ENCODE measurements at places on chromosomes 5 and 9.

- no peak for DNase-seq
These were observed 81.4 kb downstream of the SPATA31C2 start for GRCh38 chr9:88056876-88057275.

GRCh38 chr9:134333874-134334581 lies 7.8 kb downstream of the RXRA start:
- no peak for DNase-seq

DNA sequence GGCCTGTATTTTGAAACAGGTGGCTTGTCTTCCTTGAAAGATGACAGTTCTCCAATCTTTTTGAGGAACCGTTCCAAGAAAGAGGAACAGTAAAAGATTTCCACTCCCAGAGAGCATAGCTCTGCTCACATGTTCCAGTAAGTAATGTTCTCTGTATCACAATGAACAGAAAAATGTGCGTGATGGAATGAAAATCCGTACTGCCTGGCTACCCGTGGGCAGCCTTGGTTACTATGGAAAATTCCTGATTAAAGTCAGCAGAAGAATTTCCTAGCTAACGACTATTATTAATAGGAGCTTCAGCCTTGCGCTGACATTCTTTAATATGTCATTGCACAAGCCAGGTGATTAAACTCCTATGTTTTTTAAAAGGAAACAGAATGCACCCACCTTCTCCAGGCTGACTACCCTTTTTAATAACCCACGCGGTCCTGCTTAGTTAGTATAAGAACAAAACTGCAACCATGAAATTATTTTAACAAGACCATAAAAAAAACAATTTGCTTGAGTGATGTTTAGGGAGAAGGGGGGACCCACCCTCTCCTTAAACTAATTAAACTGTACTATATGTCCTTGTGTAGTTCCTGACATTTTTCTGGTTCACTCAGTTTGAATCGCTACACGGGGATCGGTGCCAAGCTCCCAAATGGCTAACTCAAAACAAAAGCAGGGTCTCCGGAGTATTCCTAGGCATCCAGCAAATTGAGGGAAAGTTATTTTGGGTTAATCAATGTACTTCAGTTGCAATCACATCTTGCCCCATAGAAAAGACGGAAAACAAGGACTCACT lies 54.8 kb upstream of the CPEB4 start:
- DNase-seq: no peak

DNA sequence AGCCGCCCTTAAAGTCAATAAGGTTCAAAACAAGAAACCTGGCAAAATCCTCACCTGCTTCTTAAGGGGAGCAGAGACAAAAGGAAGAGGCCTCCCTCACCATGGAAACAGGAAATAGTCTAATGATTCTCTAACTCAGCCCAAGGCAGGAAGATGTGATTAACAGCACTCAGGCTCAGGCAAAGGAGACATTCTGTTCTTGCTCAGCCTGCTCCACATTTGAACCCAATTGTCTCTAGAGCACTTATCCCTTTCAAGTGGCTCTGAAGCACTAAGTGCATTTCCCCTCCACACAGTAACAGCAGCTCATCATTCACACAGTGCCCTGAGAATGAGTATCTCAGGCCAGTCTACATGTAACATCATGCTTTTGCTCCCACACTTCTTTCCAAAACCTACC lies 72.3 kb downstream of the NIPSNAP3B start:
- no peak for DNase-seq

DNA sequence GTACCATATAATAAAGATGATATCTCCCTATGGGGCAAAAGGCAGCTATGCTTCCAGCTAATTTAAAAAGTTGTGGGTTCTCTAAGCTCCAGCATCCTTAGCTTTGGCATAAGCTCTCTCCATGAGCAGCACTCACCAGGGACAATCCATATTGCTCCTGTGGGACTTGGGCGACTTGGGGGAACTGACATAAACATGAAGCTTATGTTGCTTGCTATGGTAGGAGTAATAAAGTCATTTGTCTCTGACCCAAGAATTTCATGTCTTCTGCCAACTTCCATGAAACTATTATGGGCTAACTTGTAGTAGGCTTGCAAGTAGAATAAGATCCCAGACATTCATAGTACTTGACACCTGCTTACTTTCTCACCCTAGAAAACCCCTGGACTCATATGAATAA lies 36.2 kb upstream of the TLE4 start:
- no peak for DNase-seq

DNA sequence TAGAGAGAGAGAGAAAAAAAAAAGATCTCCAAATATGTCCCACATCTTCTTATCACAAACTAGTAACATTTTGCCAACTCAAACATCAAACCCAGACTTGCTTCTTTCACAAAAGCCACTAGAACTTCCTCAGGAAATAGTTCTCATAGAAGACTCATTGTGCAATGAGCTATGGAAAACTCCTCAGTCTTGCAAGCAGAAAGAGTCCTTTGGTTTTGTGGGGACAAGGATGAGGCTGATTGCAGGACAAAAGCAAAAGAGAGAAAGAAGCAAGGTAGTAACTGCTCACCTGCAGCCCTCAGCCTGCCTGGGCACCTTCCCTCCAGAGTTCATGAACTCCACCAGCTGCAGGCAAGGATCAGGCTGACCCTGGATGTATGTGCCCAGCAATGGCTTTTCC lies 399.0 kb downstream of the IRX1 start:
- DNase-seq: no peak

GRCh38 chr5:151383011-151383410 lies 35.7 kb upstream of the SLC36A2 start:
- no peak for DNase-seq

DNA sequence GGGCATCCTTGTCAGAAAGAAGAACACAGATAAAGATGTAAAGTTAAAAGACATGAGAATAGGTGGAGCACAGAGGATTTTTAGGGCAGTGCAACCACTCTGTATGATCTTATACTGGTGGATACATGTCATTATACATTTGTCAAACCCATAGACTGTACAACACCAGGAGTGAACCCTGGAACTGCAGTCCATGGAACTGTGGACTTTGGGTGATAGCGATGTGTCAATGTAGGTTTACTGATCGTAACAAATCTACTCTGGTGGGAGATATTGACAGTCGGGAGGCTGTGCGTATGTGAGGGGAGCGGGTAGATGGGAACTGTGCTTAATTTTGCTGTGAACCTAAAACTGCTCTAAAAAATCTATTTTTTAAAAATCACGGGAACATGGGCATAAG lies 60.6 kb downstream of the MROH2B start:
- no peak for DNase-seq

GRCh38 chr5:131393498-131393968 lies 129.7 kb downstream of the CDC42SE2 start:
- DNase-seq: no peak

DNA sequence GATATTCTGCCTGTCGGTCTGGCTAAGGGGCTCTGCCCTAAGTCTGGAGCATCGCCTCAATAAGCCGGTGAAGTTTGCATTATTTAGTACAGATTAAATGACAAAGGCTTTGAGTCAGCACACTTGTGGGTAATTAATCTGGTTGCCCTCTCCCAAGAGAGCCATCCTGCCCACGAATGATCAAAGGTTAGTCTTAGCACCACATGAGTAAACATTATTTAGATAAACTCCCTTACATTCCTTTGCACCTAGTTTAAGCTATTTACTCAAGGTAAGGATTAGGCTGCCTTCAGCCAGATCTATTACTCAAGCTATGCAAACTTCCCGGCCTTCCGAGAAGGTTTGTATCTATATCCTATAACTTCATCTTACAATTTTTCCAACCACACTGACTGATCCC lies 572.1 kb downstream of the CHSY3 start:
- no peak for DNase-seq

GRCh38 chr5:101009758-101010519 lies 106.9 kb upstream of the ST8SIA4 start:
- DNase-seq: no peak

GRCh38 chr5:74336297-74336696 lies 304.2 kb downstream of the ENC1 start:
- no peak for DNase-seq

- DNase-seq: no peak
These were observed 41.1 kb downstream of the RAPGEF6 start for GRCh38 chr5:131593921-131594320.

DNA sequence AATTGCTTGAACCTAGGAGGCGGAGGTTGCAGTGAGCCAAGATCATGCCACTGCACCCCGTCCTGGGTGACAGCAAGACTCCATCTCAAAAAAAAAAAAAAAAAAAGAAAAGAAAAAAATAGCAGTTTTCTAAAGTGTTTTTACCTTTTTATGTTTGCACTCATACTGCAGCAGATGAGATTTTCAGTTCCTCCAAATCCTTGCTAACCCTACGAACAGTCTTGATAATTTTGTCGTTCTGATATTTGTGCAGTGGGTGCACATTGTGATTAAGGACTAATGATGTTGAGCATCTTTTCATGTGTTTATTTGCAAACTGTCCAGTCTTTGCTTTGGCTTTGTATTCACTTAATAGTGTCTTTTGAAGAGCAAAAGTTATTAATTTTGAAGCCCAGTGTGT lies 42.9 kb downstream of the ZCCHC7 start:
- no peak for DNase-seq

DNA sequence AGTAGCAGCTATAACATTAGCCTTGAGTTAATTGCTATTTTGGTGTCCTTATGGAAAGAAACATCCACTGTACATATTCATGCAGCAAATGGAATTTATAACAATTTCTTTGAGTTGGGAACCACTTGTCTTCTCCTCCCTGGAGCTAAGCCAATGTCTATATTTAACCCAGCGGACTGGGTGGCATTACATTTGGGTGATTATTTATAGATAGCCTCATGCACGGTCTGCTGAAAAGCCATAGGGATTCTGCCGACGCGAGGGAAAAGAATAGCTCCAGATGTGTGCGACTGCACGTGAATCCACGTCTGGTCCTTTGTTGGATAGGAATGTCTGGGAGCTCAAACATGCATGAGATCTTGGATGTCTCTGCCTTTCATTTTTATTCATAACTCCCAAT lies 157.5 kb upstream of the BRINP1 start:
- DNase-seq: no peak

DNA sequence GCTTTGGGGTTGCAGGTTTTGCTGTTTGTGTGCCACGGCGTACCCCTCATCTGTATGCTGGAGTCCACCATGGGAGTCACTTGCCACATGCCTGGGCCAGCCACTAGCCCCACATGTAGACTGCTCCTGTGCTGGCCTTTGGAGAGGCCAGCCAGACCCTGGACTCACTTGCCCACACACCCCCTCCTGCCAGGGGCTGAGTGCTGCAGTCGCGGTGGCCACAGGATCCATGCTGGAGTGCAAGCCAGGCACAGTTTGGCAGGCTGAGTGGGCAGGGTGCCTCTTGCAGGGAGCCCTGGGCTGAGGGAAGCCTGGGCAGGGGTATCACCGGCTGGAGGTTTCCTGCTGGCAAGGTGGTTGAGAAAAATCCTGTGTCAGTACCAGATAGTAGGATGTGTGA lies 25.6 kb upstream of the GCNT1 start:
- no peak for DNase-seq

- DNase-seq: no peak
These were observed 45.2 kb downstream of the MRRF start for GRCh38 chr9:122309861-122310260.

GRCh38 chr5:177189416-177189815 lies 55.8 kb downstream of the NSD1 start:
- no peak for DNase-seq

DNA sequence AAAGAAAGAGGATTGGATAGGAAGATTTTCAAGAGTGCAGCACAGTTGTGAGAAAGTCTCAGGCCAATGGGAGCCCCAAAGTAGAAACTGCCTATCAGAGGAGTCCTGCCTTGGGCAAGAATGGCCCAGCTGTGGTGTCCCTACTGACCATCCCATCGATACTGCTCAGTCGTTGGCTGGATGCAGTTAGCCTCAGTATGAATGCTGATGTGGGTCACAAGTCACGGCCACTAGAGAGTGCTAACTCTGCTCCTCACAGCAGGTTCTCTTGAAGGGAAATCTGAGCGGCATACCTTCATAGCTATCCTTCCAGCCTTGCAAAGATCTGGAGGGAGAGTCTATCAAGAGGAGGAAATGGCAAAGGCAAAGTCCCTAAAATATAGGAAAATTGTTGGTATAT lies 11.6 kb upstream of the CETN3 start:
- DNase-seq: no peak

GRCh38 chr9:135791431-135792267 lies 89.7 kb downstream of the KCNT1 start:
- no peak for DNase-seq

DNA sequence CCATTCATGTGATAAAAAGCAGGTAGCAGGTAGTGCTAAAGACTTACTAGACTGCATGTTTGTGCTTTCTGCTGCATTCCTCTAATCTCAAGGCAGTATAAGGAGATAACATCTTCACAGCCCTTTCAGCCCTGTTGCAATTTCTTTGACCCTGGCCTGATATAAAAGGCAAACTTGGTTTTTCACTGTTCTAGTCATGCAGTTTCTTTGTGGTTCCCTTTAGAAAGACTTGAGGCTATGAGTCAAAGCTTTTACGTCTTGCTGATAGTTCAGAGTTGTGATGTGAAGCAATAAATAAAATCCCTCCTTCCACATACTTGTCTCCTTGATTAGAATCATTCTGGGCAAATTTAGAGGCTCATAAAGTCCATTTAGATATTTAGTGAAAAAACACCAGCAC lies 88.6 kb upstream of the CDKN2B start:
- no peak for DNase-seq

GRCh38 chr5:35308421-35308820 lies 78.1 kb upstream of the PRLR start:
- peak; percentile 96 for DNase-seq

DNA sequence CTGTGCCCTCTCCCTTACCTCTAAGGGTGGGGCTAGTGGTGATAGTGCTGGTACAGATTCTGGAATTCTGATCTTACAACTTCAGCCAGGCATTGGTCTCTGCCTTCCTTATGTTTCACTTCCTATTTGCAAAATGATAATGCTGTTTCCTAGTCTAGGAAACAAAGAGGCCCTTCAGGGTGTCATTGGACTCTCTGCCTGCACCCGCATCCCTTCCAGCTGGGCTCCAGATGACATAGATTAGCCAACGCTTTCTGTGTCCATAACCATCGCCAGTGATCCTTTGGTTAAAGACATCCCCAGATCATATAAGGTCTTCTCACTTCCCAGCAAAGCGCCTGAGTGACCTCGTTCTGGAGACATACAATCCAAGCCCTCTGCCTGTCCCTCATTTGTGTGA lies 180.7 kb downstream of the ERCC6L2 start:
- DNase-seq: no peak

DNA sequence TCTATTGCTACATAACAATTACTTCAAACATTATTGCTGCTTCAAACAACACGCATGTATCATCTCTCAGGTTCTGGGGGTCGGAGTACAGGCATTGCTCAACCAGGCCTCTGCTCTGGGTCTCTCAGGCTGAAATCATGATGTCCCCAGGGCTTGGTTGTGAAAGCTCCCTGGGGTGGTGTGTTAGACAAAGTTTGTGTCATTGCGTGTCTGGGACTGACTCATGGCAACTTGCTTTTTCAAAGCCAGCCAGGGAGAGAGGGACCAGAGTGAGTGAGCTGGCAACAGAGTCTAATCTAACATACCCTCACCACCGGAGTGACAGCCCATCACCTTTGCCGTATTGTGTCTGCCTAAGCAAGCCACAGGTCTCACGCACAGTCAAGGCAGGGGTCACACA lies 259.2 kb upstream of the NFIL3 start:
- DNase-seq: no peak

GRCh38 chr9:128077847-128078503 lies 9.9 kb downstream of the SLC25A25 start:
- no peak for DNase-seq

- no peak for DNase-seq
These were observed 65.8 kb downstream of the SEMA4D start for GRCh38 chr9:89431930-89432725.

- DNase-seq: no peak
These were observed 41.6 kb downstream of the C9orf50 start for GRCh38 chr9:129579294-129579693.

GRCh38 chr5:43973318-43973717 lies 370.3 kb downstream of the NNT start:
- DNase-seq: no peak

- DNase-seq: no peak
These were observed 714 bp downstream of the SIGMAR1 start for GRCh38 chr9:34636791-34637355.
